ENCODE measurements at places on chromosomes 16 and 17.

- DNase-seq = no peak
Measured at GRCh38 chr16:89593841-89594240, 18.3 kb downstream of the CPNE7 start.

- DNase-seq = no peak
Measured at GRCh38 chr17:32286518-32286900, 20.9 kb downstream of the RHBDL3 start.

DNA sequence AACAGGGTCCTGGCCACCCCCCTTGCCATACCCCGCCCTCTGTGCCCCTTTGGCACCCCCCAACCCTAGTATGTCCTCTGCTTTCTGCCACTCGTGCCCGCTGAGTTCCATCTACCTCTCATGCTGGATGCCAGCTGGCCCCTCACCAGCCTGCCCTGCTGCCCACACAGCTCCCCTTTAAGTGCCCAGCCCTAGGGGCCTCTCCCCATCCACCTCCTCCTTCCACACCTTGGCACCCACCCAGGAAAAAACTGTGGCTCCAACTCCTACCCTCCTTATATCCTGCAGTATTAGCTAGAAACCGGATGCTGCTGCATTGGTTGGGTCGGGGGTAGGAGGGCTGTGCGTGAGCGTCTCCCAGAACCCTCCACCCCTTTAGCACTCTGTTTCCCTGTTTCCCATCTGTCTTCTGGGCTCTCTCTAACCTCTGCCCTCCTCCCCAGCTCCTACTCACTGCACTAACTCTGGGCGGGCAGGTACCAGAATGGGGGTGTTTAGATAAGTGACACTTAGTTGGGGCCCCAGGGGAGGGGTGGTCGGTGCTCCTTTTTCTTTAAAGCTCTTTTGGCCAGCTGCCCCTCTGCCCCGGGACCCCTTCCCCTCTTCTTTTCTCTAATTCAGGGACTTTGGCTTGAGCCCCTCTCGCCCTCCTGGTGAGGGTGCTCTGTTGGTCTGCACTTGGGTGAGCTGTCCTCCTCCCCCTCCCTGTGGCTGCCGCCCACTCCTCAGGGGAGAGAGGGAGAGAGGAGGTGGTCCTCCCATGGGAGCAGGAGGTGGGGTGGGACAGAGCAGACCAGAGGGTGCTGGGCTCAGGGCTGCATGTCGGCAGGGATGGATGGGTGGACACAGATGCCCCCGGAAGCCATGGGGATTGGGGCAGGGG lies 9.9 kb downstream of the NR1D1 start:
- no peak for DNase-seq

DNA sequence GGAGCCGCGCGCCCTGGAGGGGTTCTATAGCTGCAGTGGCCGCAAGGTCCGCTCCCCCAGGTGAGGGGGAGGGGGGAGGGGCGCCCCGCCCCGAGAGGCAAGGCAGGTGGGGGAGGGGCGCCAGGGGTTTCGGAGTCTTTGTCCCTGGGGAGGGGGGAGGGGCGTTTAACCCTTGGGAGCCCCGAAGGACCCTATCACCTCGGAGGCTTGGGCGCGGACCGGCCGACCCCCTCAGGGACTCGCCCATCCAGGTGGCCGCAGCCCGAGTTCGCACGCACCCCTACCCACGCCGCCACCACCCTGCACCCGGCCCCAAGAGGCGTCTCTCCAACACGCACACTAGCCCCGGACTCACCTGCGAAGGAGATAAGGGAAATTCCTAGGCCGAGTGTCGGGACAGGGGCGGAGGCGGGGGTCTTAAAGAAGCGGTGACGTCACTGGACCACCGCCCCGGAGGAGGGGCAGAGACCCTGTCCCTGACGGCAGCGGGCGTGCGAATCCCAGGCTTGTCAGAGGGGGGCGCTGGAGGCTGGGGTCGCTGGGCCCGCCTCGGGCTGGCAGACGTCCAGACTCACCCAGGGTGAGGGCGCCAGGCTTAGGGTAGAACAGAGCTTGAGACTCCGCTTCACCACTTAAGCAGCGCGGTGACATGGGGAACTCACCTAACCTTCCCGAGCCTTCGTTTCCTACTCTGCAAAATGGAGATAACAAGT lies at the start of gene CLDN6:
TSS of gene CLDN6 (minus strand) at position 390 of the 713 bp plus-strand sequence. CDS start 2,162 bp downstream, outside the sequence.
- DNase-seq = peak; percentile 65

DNA sequence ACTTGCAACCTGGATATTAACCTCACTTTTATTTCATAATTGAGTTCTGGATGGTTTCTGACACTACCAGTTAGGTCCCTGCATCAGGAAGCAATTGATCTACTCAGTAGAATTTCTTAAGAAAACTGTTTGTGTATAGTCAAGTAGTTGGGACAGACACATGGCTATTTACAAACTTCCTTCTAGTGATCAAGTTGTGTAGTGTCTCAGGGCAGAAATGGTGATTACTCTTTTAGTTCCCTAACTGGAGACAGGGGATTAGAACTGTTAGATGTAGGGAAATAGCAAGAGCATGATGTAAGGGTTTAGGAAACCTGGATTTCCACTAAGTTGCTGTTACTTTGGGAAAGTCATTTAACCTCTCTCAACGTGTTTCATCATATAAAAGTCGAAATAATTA lies 30.4 kb downstream of the TMEM100 start:
- no peak for DNase-seq

- no peak for DNase-seq
Measured at GRCh38 chr16:70788668-70789594, 12.0 kb downstream of the VAC14 start.
